ENCODE measurements at places on chromosomes 3 and 15.

DNA sequence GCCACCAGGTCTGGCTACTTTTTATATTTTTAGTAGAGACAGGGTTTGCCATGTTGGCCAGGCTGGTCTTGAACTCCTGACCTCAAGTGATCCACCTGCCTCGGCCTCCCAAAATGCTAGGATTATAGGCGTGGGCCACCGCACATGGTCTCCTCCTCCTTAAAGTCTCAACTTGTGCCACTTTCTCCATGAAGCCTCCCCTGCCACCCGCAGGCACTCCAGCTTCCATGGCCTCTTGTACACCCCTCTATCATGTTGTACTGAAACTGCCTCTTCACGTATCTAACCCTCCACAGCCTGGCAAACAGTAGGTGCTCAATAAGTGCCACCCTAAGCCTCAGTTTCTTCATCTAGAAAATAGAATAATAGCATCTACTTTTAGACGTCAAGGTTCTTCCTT, 39.9 kb downstream of the ISG20 start:
- DNase-seq = no peak

GRCh38 chr3:48232734-48233133, 8.2 kb upstream of the ZNF589 start:
- DNase-seq = peak; percentile 77

DNA sequence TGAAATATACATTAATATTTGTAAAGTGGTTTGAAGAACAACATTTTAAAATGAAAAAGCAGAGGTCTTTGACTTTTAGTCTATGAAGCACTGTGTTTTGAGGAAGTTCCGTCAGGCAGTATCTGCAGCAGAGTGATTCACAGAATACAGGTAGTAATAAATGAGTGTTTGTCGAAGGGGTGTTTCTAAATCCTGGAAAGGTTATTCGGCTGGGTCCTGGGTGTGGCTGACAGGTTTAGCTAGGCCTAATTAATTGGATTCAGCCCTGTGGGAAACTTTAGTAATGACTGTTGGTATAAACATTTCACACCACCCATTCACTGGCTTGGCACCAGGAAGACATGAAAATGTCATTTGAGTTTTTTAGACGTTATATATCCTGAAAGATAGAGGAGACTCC, 51.3 kb downstream of the TIPARP start:
- no peak for DNase-seq

GRCh38 chr15:71409541-71409940, 294.3 kb downstream of the THSD4 start:
- no peak for DNase-seq

- no peak for DNase-seq
These were observed 97.1 kb upstream of the ATP10A start for GRCh38 chr15:25960273-25960672.

DNA sequence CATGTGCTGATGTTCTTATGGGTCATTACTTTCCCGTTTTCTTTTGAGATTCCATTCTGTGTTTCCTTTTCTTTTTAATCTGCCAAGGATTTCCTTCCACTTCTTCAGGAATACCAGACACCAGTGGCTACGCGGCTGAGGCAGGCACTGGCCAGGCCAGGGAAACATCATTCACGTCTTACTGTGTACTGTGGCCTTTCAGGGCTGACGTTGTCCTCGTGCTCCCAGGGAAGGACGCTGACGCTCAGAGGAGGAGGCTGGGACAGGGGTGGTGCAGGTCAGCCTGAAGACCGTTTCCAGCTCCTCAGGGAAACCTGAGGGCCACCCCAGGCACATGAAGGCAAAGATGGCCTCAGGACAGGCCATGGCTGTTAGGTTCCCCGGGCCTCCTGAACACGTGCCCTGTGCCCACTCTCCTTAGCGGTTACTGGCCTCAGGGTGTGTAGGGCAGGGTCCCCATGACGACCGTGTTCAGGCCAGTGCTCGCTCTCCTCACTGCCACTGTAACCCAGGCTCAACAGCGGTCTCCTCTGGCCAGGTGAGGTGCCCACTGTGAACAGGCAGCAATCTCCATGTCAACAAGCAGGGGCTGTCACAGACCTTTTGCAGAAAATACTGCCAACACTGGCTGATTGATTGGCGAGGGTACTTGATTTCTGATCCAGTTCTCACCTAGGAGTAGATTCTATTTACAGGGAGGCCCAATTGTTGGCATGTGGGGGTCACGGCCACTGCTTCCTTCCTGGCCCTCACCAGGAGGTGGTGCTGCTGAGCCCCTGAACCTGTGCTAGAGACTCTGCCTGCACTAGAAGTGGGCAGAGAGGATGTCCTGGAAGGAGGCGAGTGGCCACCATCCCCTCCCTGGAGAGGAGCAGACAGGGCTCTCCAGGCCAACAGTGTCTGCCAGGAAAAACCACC, 169.5 kb downstream of the ATP10A start:
- peak; percentile 51 for DNase-seq

DNA sequence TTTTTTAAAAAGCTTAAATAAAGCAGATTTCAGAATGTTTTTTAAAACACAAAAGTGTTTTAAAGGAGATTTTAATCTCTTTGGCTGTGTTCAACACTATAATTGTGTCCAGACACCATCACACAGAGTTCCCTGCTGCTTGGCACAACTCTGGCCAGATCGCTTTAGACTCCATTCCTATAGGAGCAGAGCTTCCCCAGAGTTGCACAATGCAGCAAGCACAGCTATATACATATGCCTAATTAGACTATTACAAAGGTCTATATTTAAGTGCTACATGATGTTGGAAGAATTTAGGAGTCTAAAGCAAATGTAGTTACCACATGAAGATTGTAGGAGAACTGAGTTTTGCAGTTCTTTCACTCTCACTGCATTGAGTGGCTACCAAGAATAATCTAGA, 11.2 kb downstream of the SLC9A9 start:
- DNase-seq = no peak

DNA sequence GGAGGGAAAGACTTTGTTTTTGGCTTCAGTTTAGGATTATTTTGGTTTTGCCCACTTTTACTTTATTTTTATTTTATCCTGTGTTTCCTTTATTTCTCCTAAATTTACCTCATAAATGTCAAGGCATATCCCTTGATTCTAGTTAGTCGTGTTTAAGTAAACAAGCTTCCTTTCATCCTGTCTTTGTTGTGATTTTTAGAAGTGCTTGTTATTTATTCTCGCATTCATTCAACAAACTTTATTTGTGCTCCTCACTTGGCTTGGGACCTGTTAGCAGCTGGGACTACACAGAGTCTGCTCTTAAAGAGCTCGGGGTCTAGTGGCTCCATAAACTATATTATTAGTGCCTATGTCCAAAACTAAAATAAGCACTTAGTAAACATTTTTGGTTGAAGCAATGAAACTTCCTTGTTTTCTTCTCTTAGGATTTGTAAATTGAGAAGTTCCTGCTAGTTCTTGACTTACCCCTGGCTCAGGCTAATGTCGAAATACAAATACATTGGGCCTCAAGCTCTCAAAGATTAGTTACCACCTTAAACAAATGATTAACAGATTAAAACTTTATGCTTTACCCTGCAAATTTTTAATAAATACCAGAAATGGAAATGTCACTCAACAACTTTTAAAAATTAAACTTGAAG, 19.0 kb upstream of the DMXL2 start:
- DNase-seq = no peak

DNA sequence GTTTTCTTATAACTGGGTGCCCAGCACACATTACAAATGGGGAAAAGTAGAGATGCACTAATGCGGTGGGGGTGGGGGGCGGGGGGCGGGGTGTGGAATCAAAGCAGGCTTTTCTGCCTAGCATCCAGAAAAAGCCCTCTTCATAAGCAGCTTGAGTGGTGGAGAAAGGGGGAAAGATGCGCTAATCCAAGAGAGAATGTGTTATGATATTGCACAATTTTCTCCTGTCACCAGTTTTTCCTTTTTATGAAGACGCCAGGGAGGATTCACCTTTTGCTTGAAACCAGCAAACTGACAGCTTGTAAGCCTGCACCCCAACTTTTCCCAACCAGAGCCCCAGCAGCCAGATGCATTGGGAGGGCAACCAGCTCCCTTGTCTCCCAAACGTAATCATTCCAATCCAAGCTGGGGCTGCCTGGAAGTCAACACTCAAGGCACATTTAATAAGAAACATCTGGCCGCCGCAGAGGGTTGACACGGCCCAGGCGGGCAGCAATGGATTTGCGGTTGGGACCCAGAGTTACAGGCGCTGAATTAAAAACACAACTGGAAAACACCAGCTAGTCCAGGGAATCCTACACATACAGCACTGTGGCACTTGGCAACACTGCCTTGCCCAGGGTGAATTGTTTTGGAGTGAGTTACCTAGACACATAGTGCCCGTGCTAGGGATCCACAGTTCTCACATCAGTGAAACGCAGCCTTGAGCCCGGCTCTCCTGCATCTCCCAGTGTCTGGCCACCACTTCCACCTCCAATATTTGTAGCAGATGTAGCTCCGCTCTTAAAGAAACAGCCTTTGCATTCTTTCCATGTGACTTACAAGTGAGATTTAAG, 218.5 kb upstream of the PRICKLE2 start:
- no peak for DNase-seq

- no peak for DNase-seq
These were observed 35.4 kb downstream of the RBP2 start for GRCh38 chr3:139440639-139441556.

DNA sequence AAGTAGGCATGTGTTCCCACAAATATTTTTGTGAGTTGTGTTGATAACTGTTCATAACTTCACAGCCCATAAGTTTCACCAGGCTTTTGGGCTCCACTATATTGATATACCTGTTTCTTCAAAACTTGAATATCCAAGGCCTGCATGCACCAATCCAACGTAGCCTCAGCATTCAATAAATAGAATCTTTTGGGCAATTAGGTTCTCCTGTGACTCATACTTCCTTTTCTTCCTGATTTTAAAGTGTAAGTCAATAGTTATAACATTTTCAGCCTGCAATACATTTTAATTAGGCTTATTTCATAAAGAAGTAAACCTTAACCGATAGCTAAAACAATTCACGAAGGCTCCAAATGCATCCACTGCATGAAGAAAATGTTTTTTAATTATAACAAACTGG, 97.8 kb upstream of the SPRED1 start:
- no peak for DNase-seq

DNA sequence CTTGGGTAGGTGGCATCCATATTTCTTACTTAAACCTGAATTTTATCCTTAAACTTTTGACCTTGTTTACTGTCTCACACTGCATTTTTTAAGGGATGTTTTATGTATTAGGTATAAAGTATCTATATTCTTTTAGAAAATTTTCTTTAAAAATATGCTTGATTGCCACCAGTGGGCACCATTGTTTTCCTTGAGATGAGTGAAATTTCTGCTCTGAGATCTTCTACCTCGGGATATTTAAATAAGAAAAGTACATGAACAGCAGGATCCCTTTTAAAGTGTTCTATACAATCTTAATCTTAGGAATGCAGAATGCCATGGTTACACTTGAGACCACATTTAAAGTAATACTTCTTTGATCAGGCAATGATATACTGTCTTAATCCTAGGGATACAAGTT, 108.7 kb downstream of the SLMAP start:
- no peak for DNase-seq

GRCh38 chr3:46284981-46285683, 42.9 kb downstream of the CCR3 start:
- peak; percentile 62 for DNase-seq

DNA sequence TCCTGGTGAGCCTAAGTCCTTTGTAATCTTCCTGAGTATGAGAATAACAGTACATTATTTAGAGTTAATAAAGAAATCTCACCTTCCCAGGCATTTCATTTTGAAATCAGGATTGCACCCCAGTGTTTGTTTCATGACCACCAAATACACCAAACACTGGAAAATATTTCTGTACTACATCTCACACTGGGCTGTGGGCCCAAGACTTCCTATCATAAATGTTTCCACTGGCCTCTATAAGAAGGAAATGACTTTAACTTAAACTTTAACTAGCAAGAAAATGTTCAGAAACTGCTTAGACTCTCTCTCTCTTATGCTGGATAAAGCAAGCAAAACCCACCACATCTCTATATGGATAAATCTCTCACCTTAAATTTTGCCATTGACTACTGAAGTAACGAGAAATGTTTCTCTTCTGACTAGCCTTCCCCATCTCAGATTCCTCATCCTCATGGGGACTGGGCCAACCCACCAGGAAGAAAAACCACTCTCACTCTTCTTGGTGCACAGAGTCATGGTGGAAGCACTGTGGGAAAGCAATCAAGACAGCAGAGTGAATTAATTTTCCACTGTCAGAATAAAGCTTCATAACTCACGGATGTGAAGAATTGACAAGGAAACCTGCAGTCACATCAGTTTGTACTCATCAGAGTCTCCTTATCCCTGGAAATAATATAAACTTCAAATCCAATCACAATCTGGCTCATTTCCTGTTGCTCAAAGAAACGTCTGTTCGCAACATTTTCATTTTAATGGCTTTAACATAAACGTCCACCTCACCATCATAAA, 859.6 kb downstream of the EPHA3 start:
- DNase-seq = no peak

DNA sequence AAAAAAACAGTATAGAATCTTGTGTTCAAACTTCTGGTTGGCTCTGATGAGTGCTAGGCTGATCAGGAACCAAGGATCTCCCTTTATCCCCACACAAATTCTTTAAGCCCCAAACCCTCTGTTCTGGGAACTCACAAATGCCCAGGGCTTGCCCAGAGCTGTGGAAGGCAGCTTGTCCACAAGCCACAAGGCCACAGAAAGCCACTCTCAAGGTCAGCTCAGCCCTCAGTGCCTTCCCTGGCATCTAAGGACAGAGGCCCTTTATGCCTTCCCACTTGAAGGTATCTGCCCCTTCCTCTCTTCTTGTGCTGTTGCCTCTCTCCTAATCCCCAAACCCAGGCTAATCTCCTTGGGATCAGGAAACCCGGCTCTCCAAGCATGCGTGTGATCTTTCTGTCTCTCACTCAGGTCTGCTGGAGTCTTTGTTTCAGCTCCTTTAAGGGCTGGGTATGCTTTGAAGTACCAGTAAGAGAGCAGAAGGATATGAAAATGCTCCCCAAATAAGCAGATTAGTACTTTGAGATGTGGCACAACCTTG, 145.0 kb upstream of the TRIM42 start:
- no peak for DNase-seq

DNA sequence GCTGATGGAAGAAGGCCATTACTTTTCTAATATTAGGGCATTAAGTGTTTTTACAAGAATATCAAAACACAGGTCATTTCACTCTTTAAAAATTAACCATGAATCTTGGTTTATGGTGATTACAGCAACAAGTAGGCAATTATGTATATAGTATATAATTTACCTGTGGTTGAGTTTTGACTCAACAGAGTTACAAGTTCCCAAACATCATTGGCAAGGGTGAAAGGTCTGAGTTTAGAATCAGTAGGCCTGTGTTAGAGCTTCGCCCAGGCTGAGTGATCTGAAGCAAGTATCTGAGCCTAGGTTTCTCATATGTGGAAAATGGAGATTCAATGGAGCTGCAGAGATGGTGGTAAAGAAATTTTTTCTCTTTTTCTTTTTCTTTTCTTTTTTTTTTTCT, 25.1 kb upstream of the LPP start:
- DNase-seq = no peak

DNA sequence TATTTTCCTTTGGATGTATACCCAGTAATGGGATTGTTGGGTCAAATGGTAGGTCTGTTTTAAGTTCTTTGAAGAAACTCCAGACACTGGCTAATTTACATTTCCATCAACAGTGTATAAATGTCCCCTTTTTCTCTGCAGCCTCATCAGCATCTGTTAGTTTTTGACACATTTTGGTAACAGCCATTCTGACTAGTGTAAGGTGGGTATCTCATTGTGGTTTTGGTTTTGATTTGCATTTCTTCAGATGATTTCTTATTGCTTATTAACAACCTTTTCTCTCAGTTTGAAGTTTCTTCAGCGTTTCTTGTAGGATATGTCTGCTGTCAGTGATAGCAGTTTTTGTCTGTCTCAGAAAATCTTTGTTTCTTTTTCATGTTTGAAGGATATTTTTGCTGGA, 15.4 kb downstream of the GALK2 start:
- no peak for DNase-seq

- peak; percentile 27 for DNase-seq
These were observed at the start of gene FGF12 for GRCh38 chr3:192727032-192727847. Gene FGF12, minus strand, starts transcription at chr3:192727541.
